Esophagus muscularis mucosa (tissue), 4 donors: ENCODE measurements at places on chromosomes 12 and 14. TPM values are rescaled to one million over a fixed set of nuclear protein-coding genes. Genes with fewer than 3 reads are reported as not detected.

The PNN gene
- total RNA-seq, result 21.2 TPM

The RPS6KA5 gene
- total RNA-seq, result 30.8 TPM

The RPGRIP1 gene
- not detected for total RNA-seq

GRCh38 chr12:90036637-90037036 is 328.0 kb upstream of the ATP2B1 start:
- no peaks in the 10 kb centered on the region for H3K36me3 ChIP-seq
- H3K27me3 ChIP-seq, result no peaks in the 10 kb centered on the region
- no peaks in the 10 kb centered on the region for H3K4me1 ChIP-seq
- no peak overlapping the region for H3K27ac ChIP-seq
- no peak for DNase-seq

GRCh38 chr12:49678711-49679110 is 28.5 kb downstream of the FMNL3 start:
- no peak for DNase-seq
- no peaks in the 10 kb centered on the region for H3K36me3 ChIP-seq
- H3K27ac ChIP-seq, result no peak overlapping the region
- peaks cover 32% of the 10 kb centered on the region for H3K4me1 ChIP-seq
- H3K4me3 ChIP-seq, result no peak overlapping the region

GRCh38 chr12:76898442-76898841 is 19.6 kb upstream of the CSRP2 start:
- no peak for DNase-seq
- no peak overlapping the region for H3K4me3 ChIP-seq
- H3K4me1 ChIP-seq, result peaks cover 10% of the 10 kb centered on the region
- peak overlapping the region; percentile 58 for H3K27ac ChIP-seq

GRCh38 chr12:93567174-93567573 is 5.3 kb upstream of the SOCS2 start:
- no peak overlapping the region for H3K27ac ChIP-seq
- H3K4me3 ChIP-seq, result no peak overlapping the region
- no peaks in the 10 kb centered on the region for H3K4me1 ChIP-seq
- H3K36me3 ChIP-seq, result peaks cover 10% of the 10 kb centered on the region
